Spleen (tissue), 13 donors: ENCODE measurements at places on chromosomes 11 and 22. TPM values are rescaled to one million over a fixed set of nuclear protein-coding genes. Genes with fewer than 3 reads are reported as not detected.

DNA sequence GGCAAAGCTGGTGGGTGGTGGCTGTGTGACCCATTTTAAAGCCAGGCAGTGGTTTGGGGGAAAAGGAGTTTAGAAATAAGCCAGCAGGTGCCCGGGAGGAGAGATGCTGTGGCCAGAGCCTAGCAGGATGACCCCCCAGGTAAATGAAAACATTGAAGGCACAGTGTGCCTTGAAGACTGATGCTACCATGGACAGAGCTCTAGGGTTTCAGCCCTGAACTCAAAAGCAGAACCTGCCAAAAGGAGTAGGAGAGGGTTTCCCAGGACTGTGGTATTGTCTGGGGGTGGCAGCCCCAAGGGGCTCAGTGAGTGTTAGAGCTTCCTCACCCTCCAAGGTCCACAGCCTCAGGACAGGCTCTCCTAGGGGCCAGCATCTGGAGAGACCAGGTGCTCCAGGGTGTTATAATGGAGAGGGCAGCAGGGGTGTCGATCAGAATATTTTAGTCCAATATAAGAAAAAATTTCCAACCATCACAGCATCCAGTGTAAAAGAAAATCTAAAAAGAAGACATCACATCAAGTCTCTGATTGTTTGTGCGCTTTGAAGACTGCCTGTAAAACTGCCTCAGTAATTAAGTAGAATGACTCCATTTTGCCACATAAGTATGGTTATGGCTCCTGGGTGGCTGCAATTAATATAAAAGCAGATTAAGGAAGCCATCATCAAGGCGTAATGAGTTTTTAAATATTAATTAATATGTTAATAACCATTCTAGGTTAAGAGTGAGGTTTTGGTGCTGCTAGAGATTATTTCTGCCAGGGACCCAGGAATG lies 88.6 kb upstream of the LMO1 start:
- no peak for DNase-seq

GRCh38 chr22:24181996-24182899 lies 961 bp downstream of the SUSD2 start:
- peak; percentile 74 for DNase-seq

DNA sequence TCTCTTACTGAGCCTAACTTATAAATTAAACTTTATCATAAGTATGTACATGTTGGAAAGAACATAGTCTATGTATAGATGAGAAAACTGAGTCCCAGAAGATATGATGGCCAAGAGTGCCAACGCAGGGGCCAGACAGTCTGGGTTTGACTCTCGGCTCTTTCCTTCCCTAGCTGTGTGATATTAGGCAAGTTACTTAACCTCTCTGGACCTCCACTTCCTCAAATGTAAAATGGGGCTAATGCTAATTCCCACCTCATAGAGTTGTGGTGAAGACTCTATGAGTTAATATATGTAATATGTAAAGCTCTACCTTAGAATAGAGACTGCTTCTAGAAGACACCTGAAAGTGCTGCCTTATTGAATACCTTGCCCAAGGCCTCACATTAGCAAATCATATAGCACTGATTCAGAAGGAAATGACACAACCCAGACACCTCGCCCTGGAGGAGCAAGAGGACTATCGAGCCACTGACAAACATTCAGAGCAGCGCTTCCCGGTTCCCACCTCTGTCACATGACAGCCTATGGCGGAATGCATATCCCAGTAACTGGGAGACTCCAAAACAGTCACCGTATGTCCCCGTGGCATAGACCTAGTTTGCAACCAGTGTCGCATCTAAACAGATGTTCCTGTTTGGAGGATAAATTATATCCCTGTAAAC lies 11.3 kb upstream of the CCDC86 start:
- DNase-seq, result no peak

- no peak for DNase-seq
These were observed 5.1 kb downstream of the KDM4F start for GRCh38 chr11:95054356-95054755.

- DNase-seq, result no peak
These were observed 9.3 kb downstream of the CELSR1 start for GRCh38 chr22:46528121-46528610.

GRCh38 chr11:64559351-64560138 lies 31.5 kb upstream of the SLC22A12 start:
- DNase-seq, result peak; percentile 55

DNA sequence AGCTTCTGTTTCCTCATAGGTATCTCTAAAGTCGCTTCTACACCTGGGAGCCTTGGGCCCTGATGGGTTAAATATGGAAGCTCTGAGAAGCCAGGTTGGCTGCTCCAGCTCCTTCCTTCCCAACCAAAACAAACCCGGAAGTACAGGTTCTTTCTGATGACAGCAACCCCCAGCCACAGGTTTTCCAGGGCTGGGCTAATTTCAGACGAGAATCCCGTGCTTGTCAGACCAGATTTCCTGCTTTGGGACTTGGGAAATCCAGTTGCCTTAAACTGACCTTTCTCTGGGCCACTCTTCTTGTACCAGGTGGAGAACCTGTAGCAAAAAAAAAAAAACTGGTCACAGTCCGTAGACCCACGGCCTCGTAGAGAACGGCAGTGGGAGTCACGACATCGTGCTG lies 51.9 kb downstream of the RBX1 start:
- no peak for DNase-seq

- DNase-seq, result no peak
These were observed 587 bp upstream of the ALDH3B1 start for GRCh38 chr11:68009391-68010089.

Gene MS4A15
- not detected for total RNA-seq

DNA sequence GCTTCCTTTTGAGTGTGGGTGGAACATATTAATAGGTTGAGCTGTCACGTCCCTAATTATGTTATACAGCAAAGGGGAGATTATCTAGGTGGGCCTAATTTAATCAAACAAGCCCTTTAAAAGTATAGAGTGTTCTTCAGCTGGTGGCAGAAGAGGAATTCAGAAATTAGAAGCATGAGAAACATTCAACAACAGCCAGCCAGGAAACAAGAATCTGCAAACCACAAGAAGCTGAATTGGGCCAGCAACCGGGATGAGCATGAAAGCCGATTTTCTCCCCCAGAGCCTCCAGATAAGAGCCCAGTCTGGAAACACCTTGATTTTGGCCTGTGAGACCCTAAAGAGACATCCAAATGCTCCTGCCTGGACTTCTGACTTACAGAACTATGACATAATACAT lies 105.8 kb upstream of the LDLRAD3 start:
- DNase-seq, result no peak

DNA sequence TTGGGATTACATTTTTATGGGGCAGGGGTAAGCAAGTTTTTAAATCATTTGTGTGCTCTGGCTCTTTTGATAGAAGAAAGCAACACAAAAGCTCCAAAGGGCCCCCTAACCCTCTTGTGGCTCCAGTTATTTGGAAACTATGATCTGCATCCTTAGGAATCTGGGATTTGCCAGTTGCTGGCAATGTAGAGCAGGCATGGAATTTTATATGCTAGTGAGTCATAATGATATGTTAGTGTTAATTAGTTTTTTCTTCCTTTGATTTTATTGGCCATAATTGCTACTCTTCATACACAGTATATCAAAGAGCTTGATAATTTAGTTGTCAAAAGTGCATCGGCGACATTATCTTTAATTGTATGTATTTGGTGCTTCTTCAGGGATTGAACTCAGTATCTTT lies 10.1 kb downstream of the RAG1 start:
- DNase-seq, result no peak

- peak; percentile 88 for DNase-seq
These were observed 5.5 kb downstream of the KIAA0930 start for GRCh38 chr22:45235101-45235777.

- DNase-seq, result no peak
These were observed 36.4 kb upstream of the E2F8 start for GRCh38 chr11:19276859-19277808.

Gene CYP2D6
- 2.1 TPM for total RNA-seq

GRCh38 chr22:30393322-30393680 lies 3.5 kb upstream of the SEC14L2 start:
- DNase-seq, result no peak

GRCh38 chr11:29676993-29677392 lies 339.8 kb downstream of the KCNA4 start:
- DNase-seq, result no peak

GRCh38 chr22:41991111-41991510 lies 7.5 kb upstream of the WBP2NL start:
- peak; percentile 37 for DNase-seq

Gene PYGM
- total RNA-seq, result 5.0 TPM

DNA sequence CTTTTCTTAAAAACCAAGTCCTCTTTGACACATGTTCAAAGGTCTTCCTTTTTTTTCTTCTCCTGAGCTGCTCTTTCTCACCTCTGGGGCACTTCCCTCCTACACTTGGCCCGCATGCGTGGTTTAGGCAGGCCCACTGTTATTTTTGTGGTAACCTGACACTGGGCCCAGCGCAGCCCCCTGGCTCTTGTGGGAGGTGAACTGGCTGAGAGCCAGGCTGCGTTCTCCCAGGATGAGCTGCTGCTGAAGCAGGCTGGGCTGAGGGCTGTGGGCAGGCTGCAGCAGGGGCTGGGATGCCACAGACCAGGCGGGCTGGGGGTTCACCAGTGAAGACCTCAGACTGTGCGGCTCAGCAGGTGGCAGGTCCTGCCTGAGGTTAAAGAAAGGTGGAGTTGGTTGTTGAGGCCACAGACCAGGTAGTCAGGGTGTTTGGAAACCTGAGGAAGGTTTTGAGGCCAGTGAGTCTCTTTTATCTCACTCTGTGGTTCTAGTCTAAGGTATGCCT lies 72.4 kb downstream of the TEAD1 start:
- no peak for DNase-seq

Gene GLB1L2
- total RNA-seq, result 0.52 TPM

- no peak for DNase-seq
These were observed 1.9 kb downstream of the KCNQ1OT1 start for GRCh38 chr11:2697866-2698265.

Gene ART1
- not detected for total RNA-seq

Gene GCAT
- 0.94 TPM for total RNA-seq

Gene BAIAP2L2
- total RNA-seq, result 3.0 TPM

- DNase-seq, result no peak
These were observed 45.5 kb downstream of the ADM start for GRCh38 chr11:10350334-10350733.

DNA sequence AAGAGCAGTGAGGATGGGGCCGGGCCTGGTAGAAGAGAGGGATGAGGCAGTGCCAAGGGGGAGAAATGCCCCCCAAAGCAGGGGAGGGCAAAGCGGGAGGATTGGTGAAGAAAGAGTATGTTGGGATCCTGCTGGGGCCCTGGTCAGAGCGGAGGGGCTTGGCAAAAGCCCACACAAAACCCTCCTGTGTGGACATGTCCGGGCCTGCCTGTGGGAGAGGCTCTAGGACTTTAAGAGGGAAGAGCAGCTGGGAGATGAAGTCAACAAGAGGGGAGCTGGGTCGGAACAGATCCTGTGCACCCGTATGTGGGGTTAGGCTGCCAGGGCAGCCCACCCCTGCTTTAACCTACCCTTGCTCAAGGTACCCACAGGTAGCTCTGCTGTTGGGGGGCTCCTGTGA lies 25.8 kb downstream of the ART5 start:
- peak; percentile 66 for DNase-seq

Gene OTOG
- total RNA-seq, result not detected

- DNase-seq, result no peak
These were observed 27.9 kb downstream of the PRDM11 start for GRCh38 chr11:45174168-45174835.

GRCh38 chr11:17513853-17514252 lies 30.4 kb downstream of the USH1C start:
- no peak for DNase-seq

DNA sequence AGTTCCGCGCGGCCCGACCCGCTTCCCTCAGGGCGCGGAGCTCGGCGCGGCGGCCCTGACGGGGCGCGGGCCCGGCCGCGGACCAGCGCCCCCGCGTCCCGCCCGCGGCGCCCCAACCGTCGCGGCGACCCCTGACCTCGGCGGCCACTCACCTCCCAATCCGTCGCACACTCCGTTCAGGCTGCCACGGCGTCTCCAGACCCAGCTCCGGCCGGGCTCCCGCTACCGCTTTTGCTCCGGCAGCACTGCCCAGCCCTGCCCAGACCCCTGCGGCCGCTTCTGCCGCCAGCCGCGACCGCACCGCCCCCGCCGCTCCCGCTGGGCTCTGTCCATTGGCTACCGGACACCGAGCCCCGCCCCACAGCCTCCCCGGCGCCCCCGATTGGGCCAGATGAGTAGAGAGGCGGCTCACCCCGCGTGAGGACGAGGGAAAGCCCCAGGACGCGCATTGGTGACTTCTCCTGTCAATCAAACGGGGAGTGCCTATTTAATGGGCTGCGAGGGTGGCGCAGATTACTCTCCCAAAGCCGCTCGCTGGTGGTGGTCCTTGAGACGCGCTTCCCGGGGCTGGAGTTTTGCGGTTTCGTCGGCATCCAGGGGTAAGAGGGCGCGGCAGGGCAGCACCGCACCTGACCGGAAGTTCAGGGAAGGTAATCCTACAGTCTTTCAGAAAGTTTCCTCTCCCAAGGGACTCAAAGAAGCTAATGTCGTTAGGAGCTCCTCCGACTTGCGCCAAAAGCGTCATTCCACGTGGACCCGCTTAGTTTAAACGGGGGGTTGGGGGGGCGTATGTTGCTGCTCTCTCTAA lies at the start of gene PACSIN2:
Gene PACSIN2 (minus strand): TSS at position 281 of the 808 bp plus-strand sequence. CDS start 103,069 bp downstream, outside the sequence.
- DNase-seq, result peak; percentile 100

DNA sequence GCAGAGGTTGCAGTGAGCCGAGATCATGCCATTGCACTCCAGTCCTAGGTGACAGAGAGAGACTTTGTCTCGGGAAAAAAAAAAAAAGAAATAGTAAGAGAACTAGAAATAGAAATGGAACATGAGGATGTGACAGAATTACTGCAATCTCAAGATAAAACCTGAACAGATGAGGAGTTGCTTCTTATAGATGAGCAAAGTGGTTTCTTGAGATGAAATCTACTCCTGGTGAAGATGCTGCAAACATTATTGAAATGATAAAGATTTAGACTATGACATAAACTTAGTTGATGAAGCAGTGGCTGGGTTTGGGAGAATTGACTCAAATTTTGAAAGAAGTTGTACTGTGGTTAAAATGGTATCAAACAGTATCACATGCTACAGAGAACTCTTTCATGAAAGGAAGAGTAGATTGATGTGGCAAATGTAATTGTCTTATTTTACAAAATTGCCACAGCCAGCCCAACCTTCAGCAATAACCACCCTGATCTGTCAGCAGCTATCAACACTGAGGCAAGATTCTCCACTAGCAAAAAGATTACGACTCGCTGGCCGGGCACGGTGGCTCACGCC lies 13.7 kb downstream of the XNDC1N start:
- DNase-seq, result no peak

DNA sequence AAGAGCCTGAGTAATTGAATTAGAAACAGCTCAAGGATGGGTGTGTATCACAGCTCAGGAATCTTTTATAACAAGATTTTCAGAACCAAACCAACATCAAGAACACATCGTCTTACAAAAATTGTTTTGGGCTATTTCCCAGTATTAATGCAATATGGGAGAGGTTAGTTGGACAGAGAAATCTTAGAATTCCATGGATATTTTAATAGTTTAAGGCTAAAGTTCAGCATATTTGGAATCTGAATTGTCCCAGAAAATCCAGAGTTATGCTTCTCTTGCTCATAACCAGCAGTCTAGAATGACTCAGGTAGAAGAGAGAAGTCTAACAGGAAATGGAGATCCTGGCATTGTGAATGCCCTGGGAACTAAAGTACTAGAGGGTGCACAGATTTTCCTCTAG lies 74.6 kb downstream of the ADM start:
- no peak for DNase-seq
